ENCODE measurements at places on chromosomes 6 and 20.

- no peak for DNase-seq
Observed at GRCh38 chr6:108596956-108597355, 36.2 kb downstream of the FOXO3 start.

- peak; percentile 3 for DNase-seq
Observed at GRCh38 chr6:159481897-159482296, 211.1 kb downstream of the SOD2 start.

- DNase-seq, result peak; percentile 5
Observed at GRCh38 chr20:37693242-37693634, 592 bp upstream of the CTNNBL1 start.

- no peak for DNase-seq
Observed at GRCh38 chr20:24297993-24298392, 171.4 kb upstream of the SYNDIG1 start.

DNA sequence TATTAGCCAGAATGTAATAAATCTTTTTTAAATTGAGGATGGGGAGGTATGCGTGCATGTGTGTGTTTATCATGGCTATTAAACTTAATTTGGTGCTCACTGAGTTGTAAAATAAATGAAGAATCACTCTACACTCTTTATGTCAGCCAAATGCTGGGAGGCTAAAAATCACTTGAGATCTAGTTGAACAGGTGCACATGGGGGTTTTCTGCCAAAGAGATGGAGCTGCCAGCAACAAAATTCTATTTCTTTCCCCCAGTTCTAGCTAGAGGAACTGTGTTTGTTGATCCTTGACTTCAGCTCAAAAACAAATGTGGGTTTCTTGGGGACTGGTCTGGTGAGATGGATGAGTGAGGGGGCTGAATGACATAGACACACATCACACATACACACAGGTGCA lies 183.3 kb upstream of the BTBD3 start:
- DNase-seq, result no peak

DNA sequence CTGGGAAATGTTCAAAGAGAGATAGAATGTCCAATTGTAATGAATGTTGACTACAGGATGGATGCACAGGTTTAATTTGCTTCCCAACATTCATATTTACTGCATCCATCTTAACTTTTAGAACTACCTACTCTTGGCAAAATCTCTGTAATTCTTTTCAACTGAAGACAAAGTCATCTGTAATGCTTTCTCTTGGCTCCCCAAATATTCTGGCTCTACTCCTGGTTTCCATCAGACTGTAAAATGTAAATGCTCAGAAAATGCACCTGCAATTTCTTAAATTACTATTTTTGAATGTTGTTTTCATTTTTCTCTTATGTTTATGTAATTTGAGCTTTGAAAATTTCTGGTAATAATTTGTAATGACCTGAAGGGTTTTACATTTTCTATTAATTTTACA lies 480.8 kb upstream of the IMPG1 start:
- DNase-seq, result no peak

- DNase-seq, result peak; percentile 51
Observed at GRCh38 chr6:147207351-147207750, 3.1 kb downstream of the STXBP5 start.

- DNase-seq, result peak; percentile 89
Observed at GRCh38 chr6:35596448-35597442, 84.0 kb upstream of the TULP1 start.

DNA sequence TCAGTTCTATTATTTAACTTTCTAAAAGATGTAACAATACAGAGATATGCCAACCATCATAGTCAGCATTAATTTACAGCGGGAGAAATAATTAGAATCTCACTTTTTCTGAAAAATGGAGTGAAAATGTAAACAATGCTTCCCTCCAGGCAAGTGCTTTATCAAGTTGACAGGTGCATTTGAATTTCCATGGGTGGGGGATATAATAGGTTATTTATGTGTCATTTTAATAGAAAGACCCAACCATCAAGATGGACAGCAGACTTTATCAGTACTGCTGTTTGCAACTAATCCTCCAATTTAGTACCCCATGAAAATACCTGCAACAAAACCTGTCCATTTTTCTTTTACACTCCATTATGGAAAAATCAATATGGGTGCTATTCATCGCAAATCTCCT lies 780.1 kb downstream of the TFAP2A start:
- DNase-seq, result no peak

- DNase-seq, result peak; percentile 77
Observed at GRCh38 chr6:131281471-131282270, 146.4 kb downstream of the AKAP7 start.

- DNase-seq, result no peak
Observed at GRCh38 chr6:137869549-137870307, 2.7 kb downstream of the TNFAIP3 start.

DNA sequence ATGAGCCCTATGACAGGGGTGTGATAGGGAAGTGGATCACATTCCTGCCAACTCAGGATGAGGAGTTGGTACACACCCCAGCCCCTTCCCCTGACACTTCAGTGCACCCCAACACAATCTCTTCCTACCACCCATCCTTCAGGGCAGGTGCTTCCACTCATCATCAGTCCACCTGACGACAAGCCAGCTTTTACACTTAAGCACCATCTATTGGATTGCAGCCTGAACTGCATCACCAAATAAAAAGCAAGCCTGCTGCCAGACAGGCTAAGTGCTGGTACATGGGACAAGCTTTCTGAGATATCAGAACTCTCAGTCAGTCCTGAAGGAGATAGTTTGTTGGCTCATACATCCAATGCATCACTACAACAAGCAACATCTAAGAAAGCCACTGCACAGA lies 69.0 kb upstream of the TMEM200A start:
- DNase-seq, result peak; percentile 26

DNA sequence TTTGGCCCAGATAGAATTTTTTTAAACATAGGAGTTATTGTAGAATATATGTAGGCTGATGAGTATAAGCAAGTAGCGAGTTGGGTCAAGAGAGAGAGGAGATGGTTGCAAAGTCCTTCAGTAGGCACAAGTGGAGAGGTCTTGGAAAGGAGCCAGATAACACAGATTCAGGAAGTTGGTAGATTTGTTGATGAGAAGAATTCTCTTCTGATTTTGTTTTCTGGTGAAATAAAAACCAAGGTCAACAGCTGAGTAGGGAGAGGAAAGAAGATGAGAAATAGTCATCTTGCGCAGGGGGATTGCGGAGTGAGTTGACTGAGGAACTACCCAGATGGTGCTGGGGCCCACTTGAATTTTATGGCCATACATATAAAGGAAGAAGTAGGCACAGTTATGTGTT lies 17.4 kb upstream of the CD83 start:
- no peak for DNase-seq

DNA sequence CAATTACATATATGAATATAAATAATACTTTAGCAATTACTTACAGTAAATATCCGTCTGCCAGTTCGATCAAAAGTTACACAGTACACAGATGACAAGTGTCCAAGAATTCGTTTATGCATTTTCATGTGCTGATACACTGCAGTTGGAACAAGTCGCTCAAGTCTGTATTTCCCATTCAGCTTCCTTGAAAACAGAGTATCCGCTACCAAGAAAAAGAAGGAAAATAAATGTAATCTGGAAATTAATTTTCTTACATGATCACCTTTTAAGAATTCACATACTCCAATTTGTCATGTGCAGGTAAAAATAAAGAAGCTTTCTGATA lies 35.3 kb downstream of the PHIP start:
- no peak for DNase-seq
